ENCODE measurements at places on chromosomes 5 and 9.

GRCh38 chr5:169988947-169989346 is 8.7 kb upstream of the INSYN2B start:
- no peak for DNase-seq

GRCh38 chr9:108396193-108396592 is 459.6 kb downstream of the ACTL7B start:
- no peak for DNase-seq

DNA sequence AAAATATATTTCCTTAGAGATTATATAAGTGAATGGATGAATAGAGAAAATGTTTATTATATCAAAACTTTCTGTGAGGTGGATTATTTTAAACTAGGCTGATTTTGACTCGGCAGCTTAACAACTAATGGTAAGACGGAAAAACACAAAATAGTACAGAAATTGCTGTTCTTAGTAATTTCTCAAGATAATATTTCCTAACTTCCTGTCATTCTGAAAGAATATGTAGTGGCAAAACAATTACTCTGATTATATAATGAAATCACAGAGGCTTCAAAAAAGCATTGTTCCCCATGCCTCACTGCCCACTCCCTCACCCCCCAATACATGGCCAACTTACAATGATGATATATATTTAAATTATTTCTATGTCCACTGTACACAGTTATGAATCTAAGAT is 85.4 kb downstream of the YTHDC2 start:
- no peak for DNase-seq

- no peak for DNase-seq
These were observed 728 bp upstream of the SLC1A1 start for GRCh38 chr9:4489562-4489918.

DNA sequence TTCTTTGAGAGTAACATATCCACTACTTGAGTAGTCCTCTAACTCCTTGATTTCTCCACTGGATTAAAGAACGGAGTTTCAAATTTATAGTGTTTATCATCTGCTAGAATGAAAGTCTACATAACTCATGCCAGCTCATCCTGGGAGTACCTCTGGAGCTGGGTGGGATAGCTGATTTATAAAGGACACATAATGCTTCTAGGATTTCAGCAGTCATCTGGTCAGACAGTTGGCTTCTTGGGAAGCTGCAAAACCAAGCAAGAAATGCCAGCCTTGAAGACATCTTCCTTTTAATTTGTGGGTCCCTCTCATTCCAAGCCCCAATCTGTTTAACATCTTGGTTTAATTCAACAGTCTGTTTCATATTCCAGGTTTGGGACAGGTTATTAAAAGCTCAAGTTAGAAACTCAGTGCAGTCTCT is 3.2 kb downstream of the GALNT10 start:
- no peak for DNase-seq

GRCh38 chr5:96096724-96097123 is 135.1 kb upstream of the ELL2 start:
- no peak for DNase-seq

DNA sequence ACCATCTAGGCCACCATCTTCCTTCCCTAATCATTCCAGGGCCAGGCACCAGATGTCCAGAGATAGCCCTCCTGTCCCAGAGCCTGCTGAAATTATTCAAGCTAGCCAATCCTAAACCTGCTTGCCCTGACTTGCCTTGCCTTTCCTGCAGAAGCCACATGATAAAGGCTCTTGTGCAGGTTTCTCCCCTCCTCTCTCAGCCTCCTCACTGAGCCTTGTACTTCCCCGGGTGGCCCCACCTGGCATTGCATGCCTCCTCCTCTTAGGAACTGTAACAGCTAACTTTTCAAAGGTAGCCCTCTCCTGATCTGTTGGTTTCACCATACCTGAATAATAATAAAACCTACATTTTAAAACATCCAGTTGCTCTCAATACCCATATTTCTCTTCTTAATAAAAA is 42.6 kb downstream of the DIRAS2 start:
- DNase-seq = no peak

- no peak for DNase-seq
These were observed 178.7 kb upstream of the NR3C1 start for GRCh38 chr5:143582176-143582575.
